Mesothelial cell of epicardium (in vitro differentiated cells): ENCODE measurements at places on chromosomes 6 and 20.

DNA sequence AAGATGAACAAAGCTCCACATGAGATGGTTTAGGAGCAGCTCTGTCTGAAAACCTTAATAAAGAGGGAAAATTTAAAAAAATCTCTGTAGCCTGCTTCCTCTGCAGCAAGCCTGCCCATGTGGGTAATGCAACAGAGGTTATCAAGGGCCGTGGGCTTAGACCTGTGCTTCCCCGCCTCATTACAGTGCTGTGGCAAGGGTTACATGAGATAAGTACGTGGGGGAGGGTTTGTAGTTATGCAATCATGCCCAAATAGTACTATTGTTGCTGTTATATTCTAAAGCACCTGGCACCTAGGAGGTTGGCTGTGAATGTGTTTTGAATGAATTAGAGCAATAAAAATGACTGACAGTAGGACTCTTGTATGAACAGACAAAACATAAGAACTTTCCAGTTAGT is 68.3 kb downstream of the PKHD1 start:
- DNase-seq: no peak

GRCh38 chr6:154112181-154112809 is 73.3 kb downstream of the OPRM1 start:
- no peak for DNase-seq

- DNase-seq: no peak
These were observed 4.6 kb upstream of the CPXM1 start for GRCh38 chr20:2804852-2805688.

DNA sequence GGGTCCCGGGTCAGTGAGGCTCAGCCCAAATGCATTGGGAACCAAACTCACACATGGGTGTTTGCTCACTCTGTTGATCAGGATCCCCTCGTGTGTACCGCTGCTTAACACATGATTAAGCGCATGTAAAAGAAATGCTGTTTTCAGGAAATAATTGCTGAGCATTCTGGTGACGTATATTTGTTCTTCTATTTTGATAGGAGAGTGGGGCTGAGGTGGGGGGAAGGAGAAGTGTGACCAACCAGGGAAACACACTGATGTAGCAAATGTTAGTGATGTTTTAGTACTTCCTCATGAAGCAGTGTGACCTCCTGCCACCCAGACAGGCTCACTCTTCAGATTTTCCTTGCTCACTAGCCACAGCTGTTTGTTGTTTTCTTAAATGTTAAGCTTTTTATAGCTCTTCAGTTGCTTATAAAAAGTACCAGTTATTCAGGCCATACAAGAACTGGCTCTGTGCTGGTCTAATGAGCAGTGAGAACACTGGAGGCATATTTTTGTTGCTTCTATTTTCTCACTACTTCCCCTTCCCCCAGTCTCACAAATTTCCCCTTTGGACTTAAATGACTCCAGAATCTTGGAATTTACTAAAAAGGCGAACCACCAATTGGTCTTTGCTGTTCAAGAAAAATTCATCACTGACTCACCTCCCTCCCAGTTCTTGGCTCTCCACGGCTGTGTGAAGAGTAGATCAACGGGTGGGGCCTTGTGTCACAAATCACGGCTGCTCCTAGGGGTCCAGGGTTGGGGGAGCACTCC is 79.2 kb upstream of the BACH2 start:
- no peak for DNase-seq

DNA sequence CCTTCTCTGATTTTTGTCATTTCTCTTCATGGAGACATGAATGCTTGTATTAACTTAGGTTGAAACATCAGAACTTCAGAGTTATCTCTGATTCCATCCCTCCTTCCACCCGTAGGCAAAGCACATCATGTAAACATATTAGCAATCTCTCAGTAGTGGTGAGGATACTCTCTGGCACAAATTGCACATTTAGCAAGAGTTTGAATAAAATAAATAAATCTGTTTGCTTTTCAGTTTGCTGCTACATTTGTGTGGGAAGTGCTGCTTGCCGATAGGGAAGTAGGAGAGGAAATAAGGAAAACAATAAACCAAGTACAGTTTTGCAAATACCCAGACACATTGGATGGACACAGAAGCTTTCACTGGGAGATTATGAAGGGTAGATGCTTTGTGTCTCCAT is 359.0 kb downstream of the BCKDHB start:
- DNase-seq: no peak

GRCh38 chr6:92922216-92922806 is 497.0 kb downstream of the EPHA7 start:
- no peak for DNase-seq

- no peak for DNase-seq
These were observed 21.5 kb downstream of the FOXC1 start for GRCh38 chr6:1631251-1631650.

GRCh38 chr6:14664112-14664601 is 546.6 kb downstream of the CD83 start:
- no peak for DNase-seq

DNA sequence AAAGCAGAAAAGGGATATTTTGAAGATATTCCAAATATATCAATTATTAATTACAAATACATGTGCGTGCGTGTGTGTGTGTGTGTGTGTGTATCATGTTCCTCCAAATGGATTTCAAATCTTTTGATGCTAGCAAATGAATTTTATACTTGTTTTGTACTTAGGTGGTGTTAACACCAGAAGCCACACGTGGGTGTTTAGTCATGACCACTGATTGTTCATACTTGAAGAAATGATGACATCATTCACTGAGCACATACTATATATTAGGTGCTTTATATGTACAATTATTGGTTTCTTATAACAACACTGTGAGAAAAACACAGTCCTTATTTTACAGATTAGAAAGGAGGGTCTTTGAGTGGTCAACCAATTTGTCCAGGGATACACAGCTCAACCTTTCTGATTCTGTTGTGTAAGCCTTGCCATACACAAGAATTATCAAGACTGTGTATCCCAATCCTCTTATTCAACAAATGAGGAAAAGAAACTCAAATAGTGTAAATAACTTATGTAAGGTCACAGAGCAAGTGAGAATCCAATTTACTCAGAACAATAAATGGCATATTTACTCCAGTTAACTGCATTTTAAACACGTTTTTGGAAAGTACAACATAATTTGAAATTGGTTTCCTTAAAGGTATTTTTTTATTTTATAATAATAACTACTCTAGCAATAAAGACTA is 88.5 kb downstream of the BCAS1 start:
- DNase-seq: no peak

- no peak for DNase-seq
These were observed 78.5 kb upstream of the TRDN start for GRCh38 chr6:123715006-123715863.

GRCh38 chr6:35948725-35949124 is 27.8 kb upstream of the SRPK1 start:
- DNase-seq: no peak

DNA sequence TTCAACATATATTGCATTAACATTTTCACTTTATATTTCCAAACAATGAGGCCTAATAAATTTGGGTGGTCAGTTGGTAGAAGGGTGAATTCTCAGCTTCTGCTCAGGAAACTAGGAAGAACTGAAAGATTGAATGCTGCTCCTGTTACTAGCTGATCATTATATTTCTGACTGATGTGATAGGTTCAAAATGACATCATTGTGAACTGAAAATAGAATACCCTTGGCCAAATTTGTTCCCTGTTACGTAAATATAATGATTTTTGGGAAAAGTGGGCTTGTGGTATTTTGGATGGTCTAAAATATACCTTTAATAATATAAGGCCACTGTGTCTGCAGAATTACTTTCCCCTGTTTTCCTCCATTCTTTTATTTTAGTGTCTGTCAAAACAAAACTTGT is 2.8 kb downstream of the UST start:
- DNase-seq: no peak

DNA sequence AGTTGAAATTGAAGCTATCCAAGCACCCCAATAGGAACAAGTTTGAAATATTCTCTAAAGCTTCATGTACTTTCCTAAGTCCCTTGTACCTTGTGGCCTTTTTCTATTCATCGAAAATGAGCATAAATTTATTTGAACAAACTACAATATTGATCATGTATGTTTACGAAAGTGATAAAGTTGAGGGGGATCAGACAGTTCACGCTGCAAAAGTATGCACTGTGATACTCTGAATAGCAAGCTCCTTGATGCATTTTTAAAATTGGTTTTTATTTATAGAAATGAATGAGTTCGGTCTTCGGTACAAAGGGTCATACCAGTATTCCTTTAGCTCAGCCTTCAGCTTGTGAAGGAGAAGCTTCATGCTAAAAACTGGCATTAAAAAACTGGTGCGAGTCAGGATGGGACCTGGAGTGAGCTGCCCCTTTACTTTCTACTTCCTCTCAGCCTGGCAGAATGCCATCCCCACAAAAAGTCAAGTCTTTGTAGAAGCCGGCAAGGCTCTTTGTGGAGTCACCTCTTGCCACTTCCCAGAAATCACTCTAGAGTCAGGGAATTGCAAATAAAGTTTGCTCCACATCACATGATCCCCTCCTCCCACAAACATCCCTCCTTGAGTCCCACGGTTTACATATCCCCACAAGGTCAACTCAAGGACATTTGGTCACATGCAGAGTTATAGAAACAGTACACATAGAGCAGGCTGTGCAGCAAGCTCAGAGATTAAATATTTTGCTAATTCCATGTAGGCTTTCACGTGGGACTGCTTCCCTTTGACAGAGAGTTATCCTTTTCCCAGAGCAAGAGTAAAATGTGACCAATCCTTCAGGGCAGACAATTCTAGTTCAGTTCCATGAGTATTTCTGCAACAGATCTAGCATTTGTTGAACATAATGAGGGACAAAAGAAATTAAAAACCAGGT is 34.6 kb upstream of the ADGRF1 start:
- no peak for DNase-seq

GRCh38 chr6:18259675-18260447 is 4.5 kb downstream of the DEK start:
- DNase-seq: no peak

DNA sequence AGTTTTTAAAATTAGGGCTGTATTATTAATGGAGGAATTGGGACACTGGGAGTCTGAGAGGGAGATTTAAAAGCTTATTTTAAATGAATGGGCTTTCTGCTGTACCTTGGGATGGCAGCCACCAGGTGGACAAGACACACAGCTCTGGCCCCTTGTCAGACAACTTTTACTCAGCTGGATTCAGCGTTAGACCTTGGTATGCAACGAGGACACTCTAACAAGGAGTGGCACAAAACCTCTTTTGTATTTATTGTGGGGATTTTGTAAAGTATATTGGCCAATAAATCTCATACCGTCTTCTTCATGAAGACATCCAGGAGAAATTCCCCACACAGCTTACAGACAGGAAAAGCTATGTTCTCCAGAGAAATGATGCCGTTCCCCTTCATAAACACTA is 105.7 kb downstream of the LCA5 start:
- DNase-seq: no peak

DNA sequence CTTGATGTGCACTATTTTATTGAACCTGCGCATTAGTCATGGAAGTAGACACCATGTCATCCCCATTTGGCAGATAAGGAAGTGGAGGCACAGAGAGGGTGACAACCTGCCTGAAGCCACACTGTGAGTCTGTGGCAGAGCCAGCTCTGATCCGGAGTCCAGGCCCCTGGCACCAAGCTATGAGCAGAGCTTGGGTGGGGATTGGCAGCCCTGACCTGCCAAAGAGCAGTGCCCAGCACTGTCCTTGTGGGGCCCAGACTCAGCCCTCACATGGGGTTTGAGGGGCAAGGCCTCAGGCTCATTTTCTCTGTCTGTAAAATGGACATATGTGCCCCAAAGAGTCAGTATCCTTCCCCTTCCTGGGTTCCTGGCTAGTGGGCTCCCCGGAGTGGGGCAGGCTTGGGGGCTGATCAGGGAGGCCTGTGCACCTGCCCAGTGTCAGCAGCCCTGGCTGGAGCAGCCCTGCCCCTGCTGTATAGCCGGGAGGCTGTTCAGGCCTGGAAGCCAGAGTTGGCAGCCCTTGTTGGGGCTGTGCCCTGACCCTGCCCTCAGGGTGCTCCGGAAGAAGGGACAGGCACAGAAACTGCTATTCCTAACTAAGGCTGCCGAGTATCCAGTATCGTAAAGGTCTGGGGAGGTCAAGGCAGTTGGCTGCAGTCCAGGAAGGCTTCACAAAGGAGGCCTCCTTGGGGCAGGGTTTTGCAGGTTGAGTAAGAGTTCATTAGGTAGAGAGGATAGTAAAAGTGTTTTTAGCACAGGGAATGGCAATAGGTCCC is 38.7 kb downstream of the TGM2 start:
- no peak for DNase-seq

- no peak for DNase-seq
These were observed 15.4 kb upstream of the KIAA1755 start for GRCh38 chr20:38275815-38276550.

DNA sequence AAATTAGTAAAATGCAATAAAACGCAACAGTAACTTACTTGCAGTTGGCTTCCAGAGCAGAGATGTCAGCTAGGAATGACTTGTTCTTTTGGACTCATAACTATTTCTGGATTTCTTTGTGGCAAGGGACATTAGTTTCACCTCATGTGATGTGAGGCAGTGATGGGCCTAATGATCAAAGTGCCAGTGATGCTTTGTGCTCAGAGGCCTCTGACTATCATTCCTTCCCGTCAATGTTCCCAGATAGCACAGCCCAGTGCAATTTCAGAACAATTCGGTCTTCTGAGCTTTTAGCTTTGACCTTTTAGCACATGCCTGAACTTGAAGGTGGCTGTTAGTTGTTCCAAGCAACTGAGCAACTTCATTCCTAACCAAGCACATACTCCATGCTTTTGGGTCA is 596.8 kb downstream of the TFAP2B start:
- no peak for DNase-seq

DNA sequence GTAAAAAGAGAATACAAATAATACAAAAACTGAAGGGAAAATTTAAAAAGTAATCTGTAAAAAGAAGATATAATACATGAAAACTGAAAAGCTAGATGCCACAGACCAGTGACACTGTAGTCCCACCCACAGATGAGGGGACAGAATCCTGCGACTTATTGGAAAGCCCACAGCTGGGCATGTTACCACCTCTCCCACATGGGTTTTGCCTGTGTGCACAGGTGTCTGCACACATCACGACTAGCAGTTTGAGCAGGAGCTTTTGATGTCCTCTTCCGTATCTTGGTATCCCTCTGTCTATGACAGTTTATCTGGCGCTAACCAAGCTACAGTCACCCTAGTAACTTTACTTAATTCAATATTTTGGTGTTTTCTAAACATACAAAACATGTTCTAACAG is 291.1 kb upstream of the EXOC2 start:
- no peak for DNase-seq

DNA sequence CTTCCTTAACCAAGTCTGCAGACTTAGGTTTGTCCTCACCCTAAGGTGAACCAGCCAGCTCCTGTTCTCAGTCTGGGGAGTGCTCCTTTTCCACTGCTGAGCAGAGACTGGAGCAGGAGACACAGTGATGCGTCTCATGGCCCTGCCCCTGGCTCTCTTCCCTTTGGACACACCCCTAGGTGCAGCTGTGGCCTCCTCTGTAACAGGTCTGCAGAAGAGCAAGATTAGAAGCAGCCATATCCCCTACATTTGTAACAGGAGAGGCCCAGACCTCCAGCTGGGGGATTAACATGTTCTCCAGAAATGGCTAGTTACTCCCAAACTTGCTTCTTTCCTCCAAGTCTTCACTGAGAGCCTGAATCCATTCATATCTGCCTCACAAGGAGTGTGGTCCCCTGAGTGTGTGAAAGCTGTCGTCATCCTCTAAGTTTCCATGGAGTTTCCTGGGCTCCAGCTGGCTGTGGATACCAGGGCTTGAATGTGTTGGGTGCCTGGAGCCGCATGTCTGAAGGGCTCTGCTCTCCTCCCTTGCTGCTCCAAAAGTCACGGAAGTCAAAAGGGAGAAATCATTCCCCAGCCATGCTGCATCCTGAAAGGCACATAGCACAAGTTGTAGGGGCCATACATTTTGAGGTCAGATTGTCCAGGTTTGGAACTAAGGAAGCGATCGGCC is 57.7 kb downstream of the PPP1R14C start:
- DNase-seq: no peak

GRCh38 chr20:63273635-63274380 is 1.2 kb downstream of the ARFGAP1 start:
- no peak for DNase-seq
